ENCODE measurements at places on chromosomes 5 and 9.

- no peak for DNase-seq
These were observed 24.9 kb upstream of the TARS1 start for GRCh38 chr5:33415811-33416354.

GRCh38 chr5:150606476-150606875 is 34.0 kb upstream of the SYNPO start:
- no peak for DNase-seq

- DNase-seq: no peak
These were observed 166.2 kb downstream of the ZNF462 start for GRCh38 chr9:107029146-107029545.

- DNase-seq: no peak
These were observed 662.2 kb upstream of the ZNF608 start for GRCh38 chr5:125408448-125409233.

GRCh38 chr5:67732471-67732870 is 483.1 kb upstream of the PIK3R1 start:
- DNase-seq: no peak

GRCh38 chr5:73419465-73420390 is 28.8 kb downstream of the FOXD1 start:
- DNase-seq: no peak

DNA sequence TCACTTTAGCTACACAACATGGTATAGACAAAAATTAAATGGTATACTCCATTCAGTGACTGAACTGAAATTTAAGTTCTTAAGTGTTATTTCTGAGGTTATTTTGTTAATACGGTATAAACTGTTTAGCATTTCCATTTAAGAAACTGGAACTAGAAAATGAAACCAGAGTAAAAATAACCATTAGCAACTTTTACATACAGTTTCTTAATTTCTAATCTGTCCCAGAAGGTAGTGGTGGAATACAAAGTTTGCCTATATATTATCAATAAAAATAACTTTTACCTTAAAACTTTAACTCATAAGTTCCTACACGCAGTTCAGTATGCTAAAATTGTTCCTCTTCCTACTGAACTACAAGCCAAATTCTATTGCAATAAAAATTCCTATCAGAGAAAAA is 10.3 kb downstream of the GOLPH3 start:
- DNase-seq: no peak

DNA sequence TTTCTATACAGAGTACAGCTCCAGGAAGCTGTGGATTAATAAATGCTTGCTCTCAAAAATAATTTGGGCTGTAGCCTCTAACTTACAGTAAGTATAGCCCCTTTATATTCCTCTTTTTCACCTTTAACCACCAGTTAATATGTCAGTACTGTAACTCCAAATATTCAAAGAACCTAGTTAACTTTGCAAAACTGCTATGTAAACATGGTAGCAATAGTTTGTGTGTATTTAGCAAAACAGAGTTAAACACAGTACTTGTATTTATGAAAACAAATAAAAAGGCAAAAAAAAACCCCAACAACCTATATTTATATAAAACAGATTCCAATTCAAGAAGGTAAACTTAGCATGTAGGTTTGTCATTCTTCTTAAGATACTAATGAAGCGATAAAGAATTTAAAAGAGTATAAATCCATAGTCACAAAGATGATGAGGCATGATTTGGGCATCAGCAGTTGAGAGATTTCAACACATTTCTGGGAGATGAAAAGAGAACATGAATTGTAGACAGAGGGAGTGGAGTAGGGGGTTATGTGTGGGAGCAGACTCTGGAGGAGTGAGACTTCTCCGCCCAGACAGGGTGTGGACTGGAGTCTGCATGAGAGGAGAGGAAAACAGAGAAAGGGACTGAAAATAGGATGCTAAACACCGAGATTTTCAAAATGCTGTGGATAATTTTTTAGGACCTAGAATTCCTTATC is 47.0 kb upstream of the F2RL1 start:
- DNase-seq: no peak

DNA sequence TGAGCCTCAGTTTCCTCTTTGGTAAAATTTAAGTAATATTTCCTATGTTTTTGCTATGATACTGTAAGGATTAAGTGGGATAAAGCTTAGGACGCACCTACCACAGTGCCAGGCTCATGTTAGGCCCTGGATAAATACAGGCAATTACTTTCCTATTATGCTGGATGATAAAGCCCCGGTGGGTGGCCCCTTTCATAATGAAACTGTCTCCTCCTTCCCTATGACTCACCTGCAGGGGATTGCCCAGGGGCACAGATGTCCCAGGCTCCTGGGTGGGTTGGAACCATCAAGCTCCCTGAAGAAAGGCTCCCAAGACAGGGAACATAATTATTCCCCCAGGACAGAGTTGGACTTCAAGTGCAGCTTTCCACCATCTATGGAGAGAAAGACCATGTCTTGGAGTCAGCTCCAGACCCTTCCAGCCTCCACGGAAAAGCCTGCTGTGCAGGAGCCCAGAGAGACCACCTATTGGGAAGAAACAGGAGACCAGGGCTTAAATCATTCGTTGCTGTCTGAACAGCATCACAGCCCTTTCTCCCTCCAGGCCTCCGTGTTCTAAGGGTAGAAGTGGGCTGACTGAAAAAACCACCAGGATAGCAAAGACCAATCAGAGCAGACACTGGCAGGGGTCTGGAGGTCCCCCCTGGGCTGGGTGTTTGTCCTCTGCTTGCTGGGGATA is 43.2 kb upstream of the FOXE1 start:
- DNase-seq: no peak

GRCh38 chr5:172438319-172438668 is 16.0 kb downstream of the SH3PXD2B start:
- no peak for DNase-seq

DNA sequence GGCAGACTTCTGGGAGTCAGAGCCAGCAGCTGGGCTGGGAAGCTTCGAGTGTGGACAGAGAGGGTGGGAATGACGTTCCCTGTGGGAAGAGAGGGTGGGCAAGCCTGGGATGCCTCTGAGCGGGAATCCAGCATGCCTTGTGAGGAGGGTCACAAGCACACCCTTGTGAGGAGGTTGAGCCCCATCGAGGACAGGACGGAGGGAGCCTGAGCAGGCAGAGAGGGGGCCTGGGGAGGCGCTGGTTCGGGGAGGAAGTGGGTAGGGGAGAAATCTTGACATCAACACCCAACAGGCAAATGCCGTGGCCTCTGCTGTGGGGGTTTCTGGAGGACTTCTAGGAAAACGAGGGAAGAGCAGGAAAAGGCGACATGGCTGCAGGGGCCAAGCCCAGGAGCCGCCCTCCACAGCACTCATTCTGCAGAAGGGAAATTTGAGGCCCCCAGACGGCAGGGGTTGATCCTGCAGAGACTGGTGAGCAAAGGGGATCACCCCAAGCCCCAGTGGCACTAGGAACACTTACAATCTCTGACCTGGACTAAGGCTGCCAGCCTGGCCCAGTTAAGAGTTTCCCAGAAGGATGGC is 1.1 kb upstream of the IL13 start:
- no peak for DNase-seq

DNA sequence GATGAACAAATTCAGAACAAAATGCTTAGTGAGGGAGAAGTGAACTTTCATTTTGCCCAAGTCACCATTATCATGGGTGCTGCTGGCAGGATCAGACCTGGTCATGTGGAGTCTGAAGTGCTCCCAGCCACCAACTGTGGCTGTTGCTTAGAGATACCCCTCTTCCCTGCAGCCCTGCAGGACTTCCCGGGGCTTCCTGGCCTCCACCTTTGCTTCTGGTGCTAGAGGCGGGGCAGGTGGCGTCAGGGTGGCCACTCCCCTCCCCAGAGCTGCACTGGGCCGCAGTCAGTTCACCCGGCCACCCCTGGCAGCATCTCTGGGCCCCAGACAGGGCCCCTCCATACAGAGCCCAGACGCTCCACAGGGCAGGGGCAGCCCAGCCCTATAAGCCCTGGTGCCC is 30.0 kb upstream of the SLC12A7 start:
- DNase-seq: no peak

DNA sequence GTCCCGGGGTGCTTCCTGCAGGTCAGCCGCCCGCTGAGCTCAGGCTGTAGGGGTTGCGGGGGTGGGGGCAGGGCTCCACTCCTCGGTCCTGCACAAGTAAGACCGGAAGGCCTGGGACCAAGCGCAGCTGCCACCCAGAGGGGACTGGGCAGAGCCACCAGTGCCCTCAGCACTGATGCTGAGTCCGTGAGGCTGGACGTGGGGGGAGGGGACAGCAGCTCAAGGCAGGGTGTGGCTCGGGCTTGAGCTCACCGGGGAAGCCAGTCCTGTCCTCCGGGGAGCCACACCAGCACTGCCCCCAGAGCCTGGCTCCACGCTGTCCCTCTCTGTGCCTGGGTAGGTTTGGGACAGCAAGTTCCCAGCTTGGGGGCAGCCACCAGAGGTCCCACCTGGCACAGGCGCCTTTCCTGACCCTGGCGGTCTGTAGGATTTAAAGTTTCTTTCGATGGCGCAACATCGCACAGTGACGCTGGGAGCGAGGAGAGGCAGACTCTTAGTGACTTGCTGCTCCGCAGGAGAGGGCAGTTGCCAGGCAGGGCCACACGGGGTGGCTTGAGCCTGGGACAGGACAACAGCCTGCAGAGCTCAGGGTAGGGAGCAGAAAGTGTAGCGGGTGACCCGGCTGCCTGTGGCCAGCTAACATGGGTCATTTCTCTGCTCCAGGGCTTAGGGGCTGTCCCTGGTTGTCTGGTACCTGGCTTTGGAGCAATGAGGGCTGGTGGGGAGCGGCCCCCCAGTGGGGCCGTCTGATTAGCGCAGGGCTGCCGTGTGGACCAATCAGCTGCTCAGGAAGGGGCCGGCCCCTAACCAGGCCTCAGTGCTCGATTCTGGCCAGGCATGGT is 5.7 kb downstream of the LCN1 start:
- no peak for DNase-seq

- DNase-seq: no peak
These were observed 14.5 kb upstream of the TGFBI start for GRCh38 chr5:136014049-136015002.

- peak; percentile 63 for DNase-seq
These were observed 14.8 kb upstream of the CEMIP2 start for GRCh38 chr9:71783120-71783523.
